ENCODE measurements at places on chromosomes 3 and 15. TPM values are rescaled to one million over a fixed set of nuclear protein-coding genes. Genes with fewer than 3 reads are reported as not detected.

CFAP92 gene
- 0.48 TPM for total RNA-seq

THPO gene
- total RNA-seq = not detected

MIX23 gene
- 36.1 TPM for total RNA-seq

HTR3E gene
- total RNA-seq = not detected

GOLGA8T gene
- not detected for total RNA-seq

PLCB2 gene
- total RNA-seq = 1.1 TPM

SCN5A gene
- 4.6 TPM for total RNA-seq

LEKR1 gene
- total RNA-seq = 0.33 TPM

ZNF80 gene
- total RNA-seq = not detected

TP63 gene
- not detected for total RNA-seq

ERICH6 gene
- total RNA-seq = not detected

ISY1 gene
- total RNA-seq = 25.2 TPM

ATP13A5 gene
- total RNA-seq = not detected

ATRIP gene
- 8.2 TPM for total RNA-seq

B3GNT5 gene
- total RNA-seq = 28.3 TPM

A4GNT gene
- total RNA-seq = not detected

CPNE9 gene
- total RNA-seq = not detected

NR2F2 gene
- total RNA-seq = 36.9 TPM

UTS2B gene
- total RNA-seq = 0.38 TPM

C15orf62 gene
- 0.65 TPM for total RNA-seq

GOLGA8H gene
- total RNA-seq = 0.98 TPM

TAGLN3 gene
- total RNA-seq = not detected

OR5K1 gene
- total RNA-seq = not detected

FMN1 gene
- total RNA-seq = 0.33 TPM

CCDC39 gene
- total RNA-seq = not detected

CLCN2 gene
- total RNA-seq = 4.4 TPM

POPDC2 gene
- 0.48 TPM for total RNA-seq

GRK7 gene
- not detected for total RNA-seq

MORF4L1 gene
- total RNA-seq = 370 TPM
